ENCODE measurements at places on chromosomes 11 and 22.

DNA sequence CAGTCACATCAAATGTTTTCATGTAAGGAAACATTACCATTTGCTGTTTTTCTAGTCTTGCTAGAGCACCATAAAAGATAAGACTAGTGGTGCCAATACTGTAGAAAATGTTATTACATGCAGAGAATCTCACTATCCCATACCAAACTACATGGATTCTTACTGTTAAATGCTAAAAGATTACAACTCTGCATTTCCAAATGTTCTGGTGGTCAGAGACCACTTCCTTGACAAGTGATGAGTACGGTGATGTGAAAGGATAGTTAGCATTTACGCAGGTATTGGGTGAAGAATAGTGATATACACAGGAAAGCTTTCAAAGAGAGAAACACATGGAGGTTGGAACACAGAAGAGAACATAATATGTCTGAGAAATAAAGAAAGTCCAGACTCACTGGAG is 98.2 kb downstream of the GGTLC2 start:
- H3K4me1 ChIP-seq = no peaks in the 10 kb centered on the region
- H3K27me3 ChIP-seq = peaks cover 72% of the 10 kb centered on the region
- H3K4me3 ChIP-seq = no peak overlapping the region

GRCh38 chr11:12235947-12236743 is 125.8 kb downstream of the MICAL2 start:
- no peak for DNase-seq
- H3K27ac ChIP-seq = peak overlapping the region; percentile 76
- peaks cover 21% of the 10 kb centered on the region for H3K4me1 ChIP-seq
- H3K4me3 ChIP-seq = no peak overlapping the region
- H3K27me3 ChIP-seq = no peaks in the 10 kb centered on the region

GRCh38 chr22:45223304-45224117 is 17.2 kb downstream of the KIAA0930 start:
- no peak for DNase-seq
- H3K27me3 ChIP-seq = no peaks in the 10 kb centered on the region
- no peaks in the 10 kb centered on the region for H3K36me3 ChIP-seq
- peaks cover 11% of the 10 kb centered on the region for H3K4me1 ChIP-seq
- no peak overlapping the region for H3K27ac ChIP-seq

GRCh38 chr11:82560836-82561235 is 172.8 kb downstream of the FAM181B start:
- H3K27me3 ChIP-seq = peaks cover 8% of the 10 kb centered on the region
- H3K4me3 ChIP-seq = no peak overlapping the region
- H3K27ac ChIP-seq = no peak overlapping the region
- no peaks in the 10 kb centered on the region for H3K4me1 ChIP-seq
- H3K36me3 ChIP-seq = no peaks in the 10 kb centered on the region

DNA sequence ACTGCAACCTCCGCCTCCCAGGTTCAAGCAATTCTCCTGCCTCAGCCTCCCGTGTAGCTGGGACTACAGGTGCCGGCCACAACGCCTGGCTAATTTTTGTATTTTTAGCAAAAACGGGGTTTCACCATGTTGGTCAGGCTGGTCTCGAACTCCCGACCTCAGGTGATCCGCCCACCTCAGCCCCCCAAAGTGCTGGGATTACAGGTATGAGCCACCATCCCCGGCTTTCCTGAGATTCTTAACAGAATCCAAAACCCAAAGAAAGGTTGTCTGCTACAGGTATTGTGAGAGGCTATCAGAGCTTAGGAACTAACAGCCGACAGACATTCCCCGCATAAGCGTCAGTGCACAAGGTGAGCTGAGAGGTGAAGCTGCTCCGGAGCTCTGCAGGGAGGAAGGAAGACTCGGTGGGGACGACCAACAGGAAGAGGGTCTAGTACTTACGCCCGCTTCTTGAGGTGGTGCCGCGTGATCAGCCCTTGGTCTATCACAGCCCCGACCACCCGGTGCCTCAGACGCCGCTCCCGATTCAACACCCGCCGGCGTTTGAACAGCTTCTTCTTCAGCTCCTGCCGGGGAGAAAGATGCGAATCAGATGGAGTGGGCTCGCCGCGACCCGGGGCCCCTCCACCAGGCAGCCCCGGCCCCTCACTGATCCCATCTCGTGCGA is 470 bp downstream of the C11orf98 start:
- H3K4me3 ChIP-seq = peak overlapping the region; percentile 88
- H3K36me3 ChIP-seq = peaks cover 5% of the 10 kb centered on the region
- peak overlapping the region; percentile 98 for H3K27ac ChIP-seq

DNA sequence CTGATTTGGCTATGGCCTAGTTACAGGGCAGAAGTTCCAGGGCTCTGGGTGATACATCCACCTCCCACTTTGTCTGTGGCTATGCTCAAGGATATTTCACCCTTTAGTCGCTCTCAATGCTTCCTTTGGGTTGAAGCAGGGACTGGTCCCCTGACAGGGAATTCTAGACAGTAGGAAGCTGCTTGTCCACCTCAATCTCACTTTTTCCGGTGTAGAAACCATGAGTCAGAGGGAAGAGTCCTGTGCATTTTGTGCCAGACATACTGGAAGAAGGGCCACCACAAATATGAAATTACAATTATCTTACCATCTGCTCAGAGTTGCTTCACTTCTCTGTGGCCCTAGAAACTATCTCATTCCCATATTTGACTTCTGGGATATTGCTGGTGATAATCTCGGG is 413.7 kb upstream of the FAT3 start:
- H3K4me1 ChIP-seq = no peaks in the 10 kb centered on the region
- H3K27ac ChIP-seq = no peak overlapping the region
- no peak for DNase-seq
- H3K27me3 ChIP-seq = no peaks in the 10 kb centered on the region
- H3K36me3 ChIP-seq = no peaks in the 10 kb centered on the region
- no peak overlapping the region for H3K4me3 ChIP-seq

GRCh38 chr22:28296452-28296851 is 377.4 kb upstream of the PITPNB start:
- H3K4me1 ChIP-seq = peaks cover 39% of the 10 kb centered on the region
- H3K36me3 ChIP-seq = no peaks in the 10 kb centered on the region
- H3K27me3 ChIP-seq = no peaks in the 10 kb centered on the region
- H3K4me3 ChIP-seq = no peak overlapping the region
- H3K27ac ChIP-seq = no peak overlapping the region

- H3K4me1 ChIP-seq = peaks cover 32% of the 10 kb centered on the region
- peak overlapping the region; percentile 73 for H3K4me3 ChIP-seq
- DNase-seq = no peak
- H3K27ac ChIP-seq = no peak overlapping the region
Observed at GRCh38 chr11:129373489-129373953, 2.1 kb upstream of the BARX2 start.

DNA sequence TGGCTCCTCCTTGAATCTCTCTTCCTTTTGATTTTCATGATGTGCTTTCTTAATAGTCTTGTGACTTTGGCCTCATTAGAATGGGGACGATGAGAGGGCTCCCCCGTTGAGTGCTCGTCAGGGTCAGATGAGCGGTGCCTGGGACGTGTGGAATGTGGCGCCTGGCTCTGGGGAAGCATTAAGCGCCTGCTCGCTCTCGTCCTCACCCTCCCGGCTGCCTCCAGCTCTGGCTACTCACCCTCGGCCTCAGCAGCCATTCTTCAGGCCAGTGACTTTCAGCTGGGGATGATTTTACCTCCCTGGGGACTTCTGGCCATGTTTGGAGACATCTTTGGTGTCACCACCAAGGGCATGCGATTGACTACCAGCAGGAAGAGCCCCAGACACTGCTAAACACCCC is 69.7 kb downstream of the RPS6KA4 start:
- no peak for DNase-seq
- peaks cover 24% of the 10 kb centered on the region for H3K27me3 ChIP-seq
- H3K36me3 ChIP-seq = no peaks in the 10 kb centered on the region
- H3K4me3 ChIP-seq = no peak overlapping the region

DNA sequence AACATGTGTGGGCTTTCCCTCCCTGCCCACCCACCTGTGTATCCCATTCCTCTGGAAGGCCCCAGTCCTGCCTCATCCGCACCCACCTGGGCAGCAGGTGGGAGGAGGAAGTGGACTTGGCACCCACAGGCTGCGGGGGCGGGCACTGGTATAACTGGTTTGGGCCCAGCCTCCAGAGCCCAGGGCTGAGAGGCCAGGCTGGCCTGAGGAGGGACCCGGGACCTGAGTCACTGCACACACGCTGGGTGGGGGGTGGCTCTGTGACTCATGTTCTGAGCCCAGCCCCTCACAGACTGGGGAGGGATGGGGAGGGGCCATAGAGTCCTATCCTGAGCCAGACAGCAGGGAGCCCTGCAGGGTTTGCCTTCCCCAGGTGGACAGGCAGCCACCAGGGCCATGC is 16.7 kb downstream of the PHLDA2 start:
- H3K27ac ChIP-seq = no peak overlapping the region
- no peak for DNase-seq

- H3K27me3 ChIP-seq = peaks cover 34% of the 10 kb centered on the region
- no peaks in the 10 kb centered on the region for H3K36me3 ChIP-seq
- H3K4me3 ChIP-seq = no peak overlapping the region
- H3K4me1 ChIP-seq = peaks cover 4% of the 10 kb centered on the region
- H3K27ac ChIP-seq = no peak overlapping the region
Observed at GRCh38 chr11:131544591-131544990, 174.2 kb downstream of the NTM start.

DNA sequence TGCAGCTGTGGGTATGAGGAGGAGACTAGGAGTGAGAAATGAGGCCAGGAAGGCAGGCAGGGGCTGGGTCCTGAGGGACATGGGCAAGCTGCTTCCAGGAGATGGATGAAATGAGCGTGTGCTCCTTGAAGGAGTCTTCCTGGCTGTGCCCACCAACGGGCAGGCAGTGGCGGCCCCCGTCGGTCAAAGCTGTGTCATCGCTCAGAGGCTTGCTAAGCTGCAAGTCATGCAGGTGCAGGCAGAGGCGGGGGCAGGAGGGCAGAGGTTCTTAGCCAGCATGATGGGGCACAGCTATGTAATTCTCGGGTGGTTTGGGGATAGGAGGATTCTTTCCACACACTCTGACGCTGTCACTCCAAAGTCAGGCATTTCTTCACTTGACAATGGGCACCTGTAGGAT is 12.5 kb upstream of the PEX26 start:
- DNase-seq = no peak
- H3K36me3 ChIP-seq = no peaks in the 10 kb centered on the region
- H3K4me1 ChIP-seq = peaks cover 11% of the 10 kb centered on the region
- no peak overlapping the region for H3K4me3 ChIP-seq
- H3K27me3 ChIP-seq = peaks cover 26% of the 10 kb centered on the region

- H3K4me1 ChIP-seq = peaks cover 11% of the 10 kb centered on the region
- H3K36me3 ChIP-seq = no peaks in the 10 kb centered on the region
- H3K27me3 ChIP-seq = no peaks in the 10 kb centered on the region
Observed at GRCh38 chr11:83956119-83956697, 670.0 kb upstream of the CCDC90B start.

GRCh38 chr22:23102776-23103175 is 32.5 kb downstream of the GNAZ start:
- H3K4me1 ChIP-seq = peaks cover 11% of the 10 kb centered on the region
- H3K4me3 ChIP-seq = no peak overlapping the region
- H3K27ac ChIP-seq = no peak overlapping the region

DNA sequence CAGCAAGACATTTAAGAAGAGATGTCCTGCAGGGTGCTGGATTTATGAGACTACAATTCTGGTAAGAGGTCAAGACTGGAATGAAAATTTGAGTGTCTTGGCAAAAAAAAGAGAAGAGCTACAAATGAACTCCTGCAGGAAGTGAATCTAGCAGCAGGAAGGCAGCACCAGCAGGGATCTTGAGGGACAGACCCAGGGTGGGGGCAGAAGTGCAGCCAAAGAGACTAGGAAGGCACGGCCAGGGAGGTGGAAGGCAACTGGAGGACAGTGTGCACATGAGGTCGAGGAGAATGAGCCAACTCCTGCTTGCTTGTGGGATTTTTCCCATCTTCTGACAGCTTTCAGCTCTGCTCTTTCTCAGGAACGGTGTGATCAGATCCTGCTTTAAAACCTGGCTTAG is 263.2 kb downstream of the BUD13 start:
- DNase-seq = no peak
- H3K36me3 ChIP-seq = no peaks in the 10 kb centered on the region

DNA sequence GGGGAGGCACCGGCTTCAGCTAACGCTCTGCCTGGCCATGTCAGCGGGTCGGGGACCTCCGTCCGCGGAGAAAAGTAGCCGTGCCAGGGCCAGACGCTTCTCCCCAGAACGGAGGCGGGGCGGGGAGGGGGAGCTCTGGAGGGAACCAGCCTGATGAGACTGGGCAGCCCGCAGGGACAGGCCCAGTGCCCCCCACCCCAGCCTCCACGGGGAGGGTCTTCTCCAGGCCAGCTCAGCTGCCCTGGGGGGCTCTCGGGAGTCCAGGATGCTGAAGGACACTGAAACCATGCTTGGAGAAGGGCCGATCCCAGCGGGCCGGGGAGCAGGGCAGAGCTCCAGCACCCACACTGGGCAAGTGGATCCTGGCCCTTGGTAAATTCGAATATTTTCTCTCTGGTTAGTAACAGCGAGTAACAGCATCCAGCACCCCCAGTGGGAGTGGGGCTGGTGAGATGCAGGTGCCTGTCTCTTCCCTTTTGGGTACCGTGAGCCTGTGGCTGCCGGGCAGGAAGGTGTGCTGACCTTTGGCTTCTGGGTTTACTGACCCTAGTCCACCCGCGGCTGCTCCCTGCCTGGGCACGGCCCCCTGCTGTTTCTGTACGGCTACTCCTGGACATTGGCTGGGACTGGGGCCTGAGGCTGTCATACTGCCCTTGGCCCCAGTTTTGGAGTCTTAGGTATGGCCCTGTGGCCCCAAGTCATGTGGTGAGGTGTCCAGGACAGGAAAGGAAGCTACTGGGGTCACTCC is 35.8 kb downstream of the GRAMD4 start:
- H3K36me3 ChIP-seq = no peaks in the 10 kb centered on the region
- DNase-seq = no peak
- H3K27me3 ChIP-seq = no peaks in the 10 kb centered on the region
- H3K27ac ChIP-seq = no peak overlapping the region
- H3K4me3 ChIP-seq = no peak overlapping the region

All from progenitor cell of endocrine pancreas (in vitro differentiated cells).